ENCODE measurements at places on chromosomes 2 and 18.

DNA sequence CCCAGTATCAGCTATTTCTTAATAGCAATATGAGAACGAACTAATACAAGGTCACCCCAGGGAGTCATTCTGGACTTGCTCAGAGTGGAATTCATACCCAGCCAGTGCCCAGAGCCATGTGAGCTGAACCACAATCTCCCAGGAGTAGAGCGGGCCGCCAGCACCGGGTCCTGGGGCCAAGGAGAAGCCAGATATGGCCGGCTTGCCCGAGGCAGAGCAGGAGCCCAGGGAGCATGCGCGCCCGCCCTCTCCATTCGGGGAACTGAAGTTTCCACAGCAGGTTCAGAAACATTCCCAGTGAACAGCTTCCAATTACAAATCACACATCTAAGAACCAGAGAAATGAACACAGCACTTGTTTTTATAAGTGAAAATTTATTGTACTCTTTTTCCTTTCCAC, 37.5 kb downstream of the EIPR1 start:
- no peak for DNase-seq

- DNase-seq = peak; percentile 63
Observed at GRCh38 chr18:67217551-67218166, 298.9 kb downstream of the DSEL start.

DNA sequence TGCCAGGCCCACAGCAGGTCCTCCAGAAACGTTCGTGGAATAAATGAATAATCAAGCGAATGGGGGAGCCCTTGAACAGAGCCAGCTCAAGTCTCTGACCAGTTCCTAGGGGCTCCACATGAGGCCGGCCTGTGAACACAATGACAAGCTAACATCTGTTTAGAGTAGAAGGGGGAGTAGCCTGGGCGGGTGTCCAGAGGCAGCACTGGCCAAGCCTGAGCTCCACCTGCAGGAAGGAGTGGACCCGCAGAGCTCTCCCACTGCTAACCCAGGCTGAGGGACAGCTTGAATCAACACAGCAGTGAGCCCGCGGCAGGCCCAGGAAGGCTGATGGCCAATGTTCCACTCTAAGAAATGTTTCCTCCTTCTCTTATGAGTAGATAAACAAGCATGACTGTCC, 234.8 kb upstream of the RAB6C start:
- DNase-seq = no peak

GRCh38 chr2:101751276-101751815, 53.8 kb downstream of the MAP4K4 start:
- DNase-seq = no peak

DNA sequence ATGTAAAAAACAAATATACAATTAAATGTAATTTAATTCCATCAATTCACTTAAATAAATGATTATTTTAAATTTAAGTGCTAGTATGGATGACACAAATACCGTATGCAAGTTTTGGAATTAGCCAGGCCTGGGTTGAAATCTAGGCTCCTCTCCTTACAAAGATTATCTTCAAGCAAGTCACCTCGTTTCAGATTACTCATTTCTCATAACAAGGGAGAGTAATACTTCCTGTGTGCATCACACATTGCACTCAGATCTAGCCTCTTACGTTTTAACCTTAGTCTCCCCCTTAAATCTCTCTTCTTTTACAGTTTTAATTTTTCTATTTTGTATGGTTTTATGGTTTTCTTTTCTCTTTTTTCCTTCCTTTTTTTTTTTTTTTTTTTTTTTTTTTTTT, 1475.9 kb upstream of the NXPH2 start:
- no peak for DNase-seq

GRCh38 chr2:180656455-180656847, 324.0 kb upstream of the UBE2E3 start:
- no peak for DNase-seq

- DNase-seq = no peak
Observed at GRCh38 chr18:48278081-48278480, 131.1 kb downstream of the ZBTB7C start.

DNA sequence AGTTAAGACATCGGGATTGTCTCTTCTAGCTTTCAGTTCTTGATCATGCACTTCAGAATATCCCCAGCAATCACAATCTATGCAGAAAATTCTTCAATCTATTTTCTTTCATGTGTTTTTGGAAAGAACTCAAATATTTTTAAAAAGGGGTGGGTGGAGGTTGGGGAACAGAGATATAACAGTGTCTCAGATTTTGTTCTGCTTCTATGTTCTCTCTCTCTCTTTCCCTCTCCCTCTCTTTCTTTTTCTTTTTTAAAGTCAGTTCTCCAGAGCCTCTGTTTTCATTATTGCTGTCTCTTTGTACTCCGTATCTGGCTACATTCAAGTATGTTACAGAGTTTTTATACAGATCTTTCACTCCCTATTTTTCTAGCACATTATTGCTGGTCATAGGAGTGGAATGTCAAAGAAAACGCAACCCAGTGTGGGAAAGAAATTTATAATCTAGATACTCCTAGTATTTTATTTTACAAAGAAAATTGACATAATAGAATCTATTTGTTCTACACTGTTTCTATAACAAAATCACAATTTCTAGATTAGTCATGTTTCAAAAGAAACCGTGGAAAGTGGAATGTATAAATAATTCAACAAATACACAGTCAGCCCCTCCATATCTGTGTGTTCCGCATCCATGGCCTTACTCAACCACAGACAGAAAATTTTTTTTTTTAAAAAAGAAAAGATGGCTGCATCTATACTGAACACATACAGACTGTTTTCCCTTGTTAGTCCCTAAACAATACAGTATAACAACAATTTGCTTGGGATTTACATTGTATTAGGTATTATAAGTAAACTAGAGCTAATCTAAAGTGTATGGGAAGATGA, 11.2 kb upstream of the NEMP2 start:
- no peak for DNase-seq

GRCh38 chr2:20292984-20293383, 57.7 kb downstream of the PUM2 start:
- no peak for DNase-seq

DNA sequence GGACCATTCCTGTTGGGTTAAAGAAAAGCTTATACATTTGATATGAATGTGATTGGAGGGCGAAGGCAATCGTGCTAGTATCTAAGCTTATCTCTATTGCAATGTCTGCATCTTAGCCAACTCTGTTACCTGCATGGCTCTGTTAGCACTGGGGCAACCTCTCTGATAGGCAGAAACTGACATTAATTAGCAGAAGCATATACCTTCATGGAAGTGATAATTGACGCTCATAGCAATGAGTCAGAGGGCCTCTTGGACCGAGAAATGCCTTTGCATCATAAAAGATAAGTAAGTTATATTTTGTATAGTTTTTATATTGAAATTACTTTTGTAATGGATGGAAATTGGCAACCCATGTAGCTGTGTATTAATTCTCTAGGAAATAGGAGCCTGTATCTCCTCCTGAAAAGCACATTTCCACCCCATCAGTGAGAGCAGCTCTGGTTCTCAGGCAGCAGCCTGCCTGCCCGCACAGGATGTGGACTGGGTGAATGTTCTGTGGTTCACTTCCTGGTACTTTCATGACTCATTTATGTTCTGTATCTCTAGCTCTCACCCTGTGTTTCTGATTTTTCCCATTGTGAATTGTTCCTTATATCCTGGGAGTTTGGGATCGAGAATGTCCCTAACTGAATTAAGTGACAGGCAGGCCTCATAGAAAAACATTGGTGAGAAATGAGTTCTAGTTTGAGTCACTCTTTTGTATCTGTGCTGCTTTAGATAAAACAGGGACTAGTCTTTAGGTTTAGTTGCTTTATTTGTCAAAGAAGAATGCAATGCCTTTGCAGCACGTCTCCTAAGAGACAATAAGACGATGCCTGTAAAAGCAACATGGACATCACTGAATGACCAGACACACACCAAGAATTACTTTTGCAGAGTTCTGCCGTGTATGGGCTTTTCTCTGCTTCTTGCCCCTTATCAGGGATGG, 344.9 kb downstream of the DCDC2C start:
- DNase-seq = no peak

GRCh38 chr2:221189431-221190067, 382.6 kb downstream of the EPHA4 start:
- no peak for DNase-seq

GRCh38 chr2:102892698-102893310, 131.0 kb downstream of the TMEM182 start:
- no peak for DNase-seq

GRCh38 chr2:45578056-45578843, 32.8 kb downstream of the SRBD1 start:
- DNase-seq = no peak

DNA sequence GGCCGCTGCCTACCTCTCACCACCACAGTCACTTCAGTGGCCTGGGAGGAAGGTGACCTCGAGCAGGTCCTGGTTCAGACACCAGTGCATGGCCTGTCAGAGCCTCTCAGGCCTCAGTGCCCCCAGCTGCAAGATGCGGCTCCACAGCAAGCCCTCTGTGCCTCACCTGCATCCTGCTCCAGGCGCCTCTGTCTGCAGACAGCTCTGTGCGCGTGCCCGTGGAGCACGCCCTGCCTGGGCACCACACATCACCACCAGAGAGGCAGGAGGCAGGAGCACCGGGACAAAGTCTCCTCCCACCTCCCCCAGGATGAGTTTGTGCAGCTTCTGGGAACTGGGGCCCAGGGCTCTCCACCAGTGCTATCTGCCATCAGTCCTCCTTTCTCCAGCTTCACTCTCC, 98.7 kb downstream of the TFCP2L1 start:
- no peak for DNase-seq

DNA sequence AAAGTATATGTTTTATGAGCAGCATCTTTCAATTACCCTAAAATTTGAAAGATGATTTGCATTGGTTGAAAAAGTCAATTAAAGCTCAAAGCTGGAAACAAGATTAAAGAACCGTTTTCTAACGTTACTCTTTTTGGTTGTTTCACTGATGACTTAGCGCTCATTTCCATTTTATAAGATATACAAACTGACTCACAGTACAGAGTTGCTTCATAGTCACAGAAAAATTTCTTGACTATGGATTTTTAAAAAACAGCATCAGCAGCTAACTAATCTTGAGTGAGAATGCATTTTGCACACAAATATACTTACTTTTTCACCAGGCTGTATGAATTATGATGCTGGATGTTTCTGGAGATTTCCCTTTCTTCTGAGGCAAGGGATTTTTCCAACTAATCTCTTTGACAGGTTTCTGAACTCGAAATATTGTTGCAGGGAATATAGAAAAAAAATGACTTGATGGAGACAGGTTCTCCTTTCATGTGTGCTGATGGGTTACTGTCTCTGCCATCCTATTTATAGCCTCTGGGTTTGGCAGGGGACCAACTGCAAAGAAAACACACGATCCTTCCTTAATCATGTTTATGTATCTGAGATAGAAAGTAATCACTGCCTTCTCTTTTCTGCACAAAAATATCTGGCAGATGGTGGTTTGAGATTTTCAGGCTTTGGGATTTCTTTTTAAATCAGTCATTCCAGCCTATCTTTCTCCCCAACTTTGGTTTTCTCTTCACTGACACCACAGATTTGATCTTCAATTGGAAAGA, 129.4 kb upstream of the DAPL1 start:
- no peak for DNase-seq

- no peak for DNase-seq
Observed at GRCh38 chr2:120326066-120326465, 19.9 kb upstream of the INHBB start.

DNA sequence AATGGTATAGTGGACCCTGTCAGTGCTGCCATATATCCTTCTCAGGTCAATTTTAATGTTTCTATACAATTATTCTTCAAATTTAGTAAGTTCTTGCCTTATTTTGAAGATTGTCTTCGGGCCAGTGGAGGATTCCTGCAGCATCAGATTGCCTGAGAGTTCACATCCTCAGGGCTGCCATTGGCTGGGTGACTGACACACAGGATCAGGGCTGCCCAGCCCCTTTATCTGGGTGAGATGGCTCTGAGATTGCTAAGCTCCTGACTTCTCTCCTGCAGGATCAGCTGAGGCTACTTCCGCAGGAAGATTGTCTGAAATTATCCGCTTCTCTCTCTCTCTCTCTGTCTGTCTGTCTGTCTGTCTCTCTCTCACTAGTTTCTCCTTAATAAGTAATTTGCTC, 567.4 kb downstream of the TSN start:
- DNase-seq = no peak

DNA sequence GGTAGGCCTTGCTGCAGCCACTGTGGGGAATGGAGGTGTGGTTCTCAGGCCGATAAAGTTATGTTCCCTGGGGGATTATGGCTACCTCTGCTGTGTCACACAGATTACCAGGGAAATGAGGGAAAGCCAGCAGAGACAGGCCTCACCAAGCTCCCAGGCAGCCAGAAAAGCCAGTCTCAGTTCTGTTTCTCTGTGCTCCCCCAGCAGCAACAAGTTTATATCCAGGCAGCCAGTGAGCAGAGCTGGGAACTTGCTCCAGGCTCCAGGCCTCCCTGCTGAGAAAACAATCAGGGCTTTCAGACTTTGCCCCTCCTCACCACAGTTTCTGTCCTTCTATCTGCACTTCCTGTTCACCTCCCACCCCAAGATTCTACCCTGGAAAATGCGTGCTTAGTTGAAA, 596.6 kb upstream of the GYPC start:
- DNase-seq = no peak

- DNase-seq = no peak
Observed at GRCh38 chr2:168136392-168136977, 110.9 kb downstream of the STK39 start.

DNA sequence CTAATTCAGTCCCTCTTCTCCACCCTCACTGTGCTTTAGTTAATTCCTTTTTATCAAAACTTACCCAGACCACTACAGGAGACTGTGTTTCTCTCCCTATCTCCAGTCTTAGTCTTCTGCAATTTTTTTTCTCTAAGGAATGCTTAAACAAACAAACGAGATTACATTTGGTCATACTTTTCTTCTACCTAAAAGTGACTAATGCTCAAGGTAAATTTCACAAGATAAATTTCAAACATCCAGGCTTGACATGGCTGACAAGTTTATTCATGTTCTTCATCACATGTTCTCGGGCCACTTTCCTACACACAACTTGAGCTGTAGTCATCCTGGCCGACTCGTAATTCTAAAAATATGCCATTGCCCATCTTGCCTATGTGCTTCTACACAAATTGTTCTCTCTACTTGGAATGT, 23.2 kb upstream of the ACSL3 start:
- no peak for DNase-seq

Measured in dorsolateral prefrontal cortex (tissue), 122 donors.